IMR-90 (cell line): ENCODE measurements at places on chromosomes 1 and 21.

DNA sequence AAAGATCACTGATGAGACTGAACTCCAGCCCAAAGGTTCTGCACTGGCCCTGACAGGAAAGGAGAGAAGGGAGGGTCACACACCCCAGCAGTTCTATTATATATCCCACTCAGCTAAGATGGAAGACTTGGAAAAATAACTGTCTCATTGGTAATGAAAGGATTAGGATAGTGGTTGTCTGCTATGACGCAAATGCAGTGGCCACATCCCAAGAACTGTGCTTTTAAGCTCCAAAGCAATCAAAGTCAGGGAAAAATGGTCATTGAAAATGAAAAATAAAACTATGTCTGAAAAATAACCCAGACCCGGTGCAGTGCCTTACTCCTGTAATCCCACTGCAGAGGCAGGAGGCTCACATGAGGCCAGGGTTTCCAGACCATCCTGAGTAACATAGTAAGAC is 31.0 kb downstream of the PSMG1 start:
- no peak overlapping the region for H3K27ac ChIP-seq
- no peaks in the 10 kb centered on the region for H3K36me3 ChIP-seq
- H3K4me1 ChIP-seq = no peaks in the 10 kb centered on the region; the same call in 1 of the 2 replicates
- DNase-seq = no peak
- no peak overlapping the region for H3K4me3 ChIP-seq

GRCh38 chr21:35933466-35933865 is 126.9 kb downstream of the SETD4 start:
- H3K4me1 ChIP-seq = peaks cover 7% of the 10 kb centered on the region; the same call in 1 of the 2 replicates
- H3K27me3 ChIP-seq = no peaks in the 10 kb centered on the region
- DNase-seq = peak; percentile 86
- no peak overlapping the region for H3K4me3 ChIP-seq
- no peaks in the 10 kb centered on the region for H3K36me3 ChIP-seq

GRCh38 chr1:85200463-85201339 is at the start of gene SYDE2:
SYDE2 (minus strand) TSS chr1:85201016; CDS start chr1:85200996, 20 bp downstream.
- peak within 1 kb of the TSS; percentile 73 for H3K4me3 ChIP-seq
- peak within 1 kb of the TSS; percentile 88 for H3K27ac ChIP-seq
- peak; percentile 58 for DNase-seq
- H3K27me3 ChIP-seq = no peaks in the 10 kb centered on the region

- no peak overlapping the region for H3K27ac ChIP-seq
- H3K4me1 ChIP-seq = no peaks in the 10 kb centered on the region
- no peak for DNase-seq
- H3K4me3 ChIP-seq = no peak overlapping the region
- no peaks in the 10 kb centered on the region for H3K36me3 ChIP-seq
- no peaks in the 10 kb centered on the region for H3K27me3 ChIP-seq
These were observed 41.0 kb upstream of the ACTRT2 start for GRCh38 chr1:2980073-2980791.

DNA sequence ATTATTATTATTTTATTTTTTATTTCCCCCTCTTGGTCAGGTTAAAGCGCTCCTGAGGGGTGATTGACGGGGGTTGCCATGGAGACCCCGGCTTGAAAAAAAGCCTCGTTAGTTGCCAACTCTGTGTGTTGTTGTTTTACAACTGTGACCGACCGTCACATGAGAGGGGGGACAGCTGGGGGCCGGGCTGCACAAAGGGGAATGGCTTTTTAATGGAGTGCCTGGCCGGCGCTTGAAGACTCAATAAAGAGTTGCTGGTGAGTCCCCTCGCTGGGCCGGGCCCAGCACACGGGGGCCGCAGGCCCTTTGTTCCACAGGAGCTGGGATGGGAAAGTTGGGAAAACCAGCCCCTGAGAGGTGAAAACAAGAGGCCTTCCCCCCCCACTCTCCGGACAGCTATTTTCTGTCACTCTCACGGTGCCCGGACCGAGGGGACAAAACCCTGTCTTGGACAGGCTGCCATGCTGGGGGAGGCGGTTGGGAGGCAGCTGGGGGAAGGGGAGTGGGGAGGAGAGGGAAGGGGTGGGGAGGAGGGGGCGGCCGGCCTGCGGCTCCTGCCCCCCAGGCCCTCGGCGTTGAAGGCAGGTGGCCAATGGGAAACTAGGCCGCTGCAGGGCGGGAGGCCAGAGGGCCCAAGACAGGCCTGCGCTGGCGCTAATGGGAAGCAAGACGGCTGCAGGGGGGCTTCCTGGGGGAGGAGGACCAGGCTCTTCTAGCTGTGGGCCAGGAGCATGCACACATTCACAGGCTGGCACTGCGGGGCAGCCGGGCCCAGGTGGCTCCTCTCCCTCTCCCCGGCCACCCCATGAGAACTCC is 67.6 kb downstream of the CASZ1 start:
- DNase-seq = no peak
- no peak overlapping the region for H3K4me3 ChIP-seq
- no peaks in the 10 kb centered on the region for H3K36me3 ChIP-seq
- peaks cover 6% of the 10 kb centered on the region; the same call in 1 of the 2 replicates for H3K4me1 ChIP-seq
- no peak overlapping the region for H3K27ac ChIP-seq
- H3K27me3 ChIP-seq = peaks cover 29% of the 10 kb centered on the region

- no peak overlapping the region for H3K27ac ChIP-seq
- no peaks in the 10 kb centered on the region for H3K4me1 ChIP-seq
- DNase-seq = no peak
These were observed 147.7 kb downstream of the FAF1 start for GRCh38 chr1:50812346-50812745.

DNA sequence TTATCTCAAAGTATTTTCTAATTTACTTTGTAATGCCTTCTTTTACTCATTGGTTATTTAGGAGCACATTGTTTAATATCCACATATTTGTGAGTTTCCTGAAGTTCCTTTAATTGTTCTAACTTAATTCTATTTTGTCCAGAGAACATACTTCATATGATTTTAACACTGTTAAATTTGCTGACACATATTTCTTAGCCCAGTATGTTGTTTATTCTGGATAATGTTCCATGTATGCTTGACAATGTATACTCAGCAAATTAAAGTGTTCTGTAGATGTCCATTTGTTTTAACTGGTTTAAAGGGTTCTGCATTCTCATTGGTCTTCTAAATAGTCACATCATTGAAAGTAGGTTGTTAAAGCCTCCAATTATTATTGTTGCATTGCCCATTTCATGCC is 643.7 kb upstream of the NR5A2 start:
- H3K27ac ChIP-seq = no peak overlapping the region
- no peaks in the 10 kb centered on the region for H3K4me1 ChIP-seq
- no peak overlapping the region for H3K4me3 ChIP-seq
- no peaks in the 10 kb centered on the region for H3K27me3 ChIP-seq

- peaks cover 59% of the 10 kb centered on the region for H3K27me3 ChIP-seq
- DNase-seq = peak; percentile 60
These were observed 15.7 kb upstream of the RCAN1 start for GRCh38 chr21:34630536-34631143.

DNA sequence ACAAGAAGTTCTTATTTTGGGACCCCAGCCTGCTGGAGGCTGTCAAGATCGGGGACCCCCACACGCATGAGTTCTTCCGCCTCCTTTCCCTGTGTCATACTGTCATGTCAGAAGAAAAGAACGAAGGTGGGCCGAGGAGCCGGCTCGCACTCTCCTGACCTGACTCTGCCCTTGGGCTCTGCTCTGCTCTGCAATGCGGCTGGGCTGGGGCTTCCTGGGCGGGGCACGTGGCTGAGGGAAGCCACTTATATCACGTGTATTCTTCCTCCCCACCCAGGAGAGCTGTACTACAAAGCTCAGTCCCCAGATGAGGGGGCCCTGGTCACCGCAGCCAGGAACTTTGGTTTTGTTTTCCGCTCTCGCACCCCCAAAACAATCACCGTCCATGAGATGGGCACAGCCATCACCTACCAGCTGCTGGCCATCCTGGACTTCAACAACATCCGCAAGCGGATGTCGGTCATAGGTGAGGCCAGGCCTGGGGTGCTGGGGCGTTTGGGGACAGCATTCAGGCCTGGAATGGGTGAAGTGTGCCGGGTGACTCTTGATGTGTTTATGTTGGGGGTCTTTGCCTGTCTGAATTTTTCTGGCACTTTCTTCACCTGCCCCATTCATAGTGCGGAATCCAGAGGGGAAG is 17.6 kb downstream of the ATP8B2 start:
- H3K4me1 ChIP-seq = no peaks in the 10 kb centered on the region
- no peak for DNase-seq
- H3K36me3 ChIP-seq = peaks cover 81% of the 10 kb centered on the region
- no peak overlapping the region for H3K4me3 ChIP-seq
- H3K27ac ChIP-seq = no peak overlapping the region

DNA sequence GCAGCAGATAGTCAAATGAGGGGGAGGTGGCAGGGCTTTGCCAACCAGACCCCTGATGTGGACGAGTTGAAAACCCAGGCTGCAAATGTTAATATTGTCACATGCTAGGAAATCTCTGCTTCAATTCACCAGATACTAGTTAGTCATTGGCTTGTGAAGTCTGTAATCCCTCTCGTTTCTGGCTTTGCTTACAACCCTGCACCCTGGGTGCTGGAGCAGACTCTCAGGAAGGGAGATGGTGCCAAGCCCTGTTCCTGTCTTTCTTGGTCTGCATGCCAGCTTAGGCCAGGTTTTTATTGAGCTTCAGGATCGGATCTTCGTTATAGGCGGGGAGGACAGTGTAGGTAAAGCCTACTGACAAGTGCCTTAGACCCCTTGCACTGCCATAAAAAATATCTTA is 53.3 kb downstream of the MDM4 start:
- H3K36me3 ChIP-seq = no peaks in the 10 kb centered on the region
- no peaks in the 10 kb centered on the region for H3K4me1 ChIP-seq
- H3K27ac ChIP-seq = no peak overlapping the region

- H3K27ac ChIP-seq = no peak overlapping the region
- no peaks in the 10 kb centered on the region for H3K36me3 ChIP-seq
- H3K27me3 ChIP-seq = no peaks in the 10 kb centered on the region; the same call in 1 of the 2 replicates
These were observed 103.5 kb upstream of the CD55 start for GRCh38 chr1:207217778-207218511.

- no peaks in the 10 kb centered on the region for H3K4me1 ChIP-seq
- no peak overlapping the region for H3K27ac ChIP-seq
- DNase-seq = no peak
- H3K27me3 ChIP-seq = no peaks in the 10 kb centered on the region
- H3K4me3 ChIP-seq = no peak overlapping the region
These were observed 120.2 kb upstream of the NCAM2 start for GRCh38 chr21:20877976-20878375.

GRCh38 chr1:233664804-233665574 is 51.1 kb downstream of the KCNK1 start:
- no peak overlapping the region for H3K27ac ChIP-seq
- no peaks in the 10 kb centered on the region for H3K4me1 ChIP-seq
- DNase-seq = no peak
- H3K27me3 ChIP-seq = no peaks in the 10 kb centered on the region

DNA sequence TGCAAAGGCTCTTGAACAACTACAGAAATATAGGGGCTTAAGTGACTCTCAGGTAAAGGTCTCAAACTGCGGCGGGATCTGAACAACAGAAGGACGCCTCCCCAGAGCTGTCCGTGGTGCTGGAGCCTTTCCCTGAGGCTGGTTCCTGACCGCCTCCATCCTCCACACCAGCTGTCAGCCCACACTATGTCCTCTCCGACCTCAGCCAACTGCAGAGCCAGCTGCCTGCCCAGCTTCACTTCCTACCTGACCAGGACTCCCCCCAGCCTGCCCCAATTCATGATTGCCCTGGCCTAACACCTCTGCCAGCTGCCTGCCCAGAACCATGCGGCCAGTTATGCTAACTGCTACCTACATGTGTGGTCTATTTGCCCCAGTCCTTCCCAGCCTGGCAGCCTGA is 63.6 kb upstream of the ZC3H12A start:
- H3K27ac ChIP-seq = no peak overlapping the region
- no peaks in the 10 kb centered on the region for H3K27me3 ChIP-seq
- H3K4me3 ChIP-seq = no peak overlapping the region
- DNase-seq = peak; percentile 22

DNA sequence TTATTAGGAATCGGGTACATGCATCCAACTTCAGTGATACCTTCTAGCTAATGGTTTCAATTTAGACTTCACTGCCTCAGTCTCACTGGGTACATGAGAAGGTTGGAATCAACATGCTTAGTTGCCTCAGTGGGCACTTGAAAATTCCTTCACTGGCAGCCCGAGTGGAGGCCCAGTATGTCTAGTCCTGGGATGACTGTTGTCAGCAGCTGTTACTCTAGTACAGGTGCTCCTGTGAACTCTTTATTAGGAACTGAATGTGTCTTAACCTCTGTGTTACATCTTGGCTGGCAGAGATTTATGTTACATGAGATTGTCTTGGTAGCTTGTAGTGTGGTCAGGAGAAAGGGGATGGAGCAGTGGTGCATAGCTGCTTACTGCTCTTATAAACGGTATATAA is 13.4 kb downstream of the PLA2G2E start:
- peaks cover 33% of the 10 kb centered on the region for H3K36me3 ChIP-seq
- no peaks in the 10 kb centered on the region for H3K4me1 ChIP-seq
- no peak overlapping the region for H3K4me3 ChIP-seq
- DNase-seq = no peak

DNA sequence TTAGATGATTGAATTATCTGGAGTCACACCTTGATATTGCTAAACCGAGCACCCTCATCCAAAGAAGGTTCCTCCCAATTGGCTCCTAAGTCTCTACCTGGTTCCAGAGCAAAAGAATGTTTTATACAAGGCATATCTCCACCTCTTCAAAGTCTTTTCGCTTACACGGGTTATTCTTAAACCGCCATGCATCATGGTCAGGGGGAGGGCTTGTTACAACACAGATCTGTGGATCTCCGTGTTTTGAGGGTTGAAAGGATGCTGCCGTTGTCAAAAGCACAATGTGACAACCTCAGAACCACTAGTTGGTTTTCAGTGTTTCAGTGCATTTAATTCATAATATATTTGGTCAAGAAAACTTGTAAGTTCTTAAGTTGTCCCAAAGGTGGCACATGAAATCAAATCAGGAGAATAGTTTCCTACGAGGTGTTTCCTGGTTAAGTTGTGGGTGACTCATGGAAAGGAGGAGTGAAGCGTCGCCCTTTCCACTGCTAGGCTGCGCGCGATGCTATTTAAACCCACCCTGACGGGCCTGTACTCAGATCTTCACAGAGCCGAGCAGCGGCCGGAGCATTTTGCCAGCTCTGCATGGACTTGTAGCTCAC is 1531.6 kb upstream of the TPTE start:
- no peaks in the 10 kb centered on the region for H3K36me3 ChIP-seq
- no peaks in the 10 kb centered on the region for H3K4me1 ChIP-seq
- no peak for DNase-seq
- H3K27me3 ChIP-seq = no peaks in the 10 kb centered on the region
- no peak overlapping the region for H3K27ac ChIP-seq
- H3K4me3 ChIP-seq = no peak overlapping the region

- H3K4me3 ChIP-seq = no peak overlapping the region
- H3K36me3 ChIP-seq = no peaks in the 10 kb centered on the region
- H3K27ac ChIP-seq = no peak overlapping the region
These were observed 2.0 kb upstream of the COL9A2 start for GRCh38 chr1:40318970-40319621.

DNA sequence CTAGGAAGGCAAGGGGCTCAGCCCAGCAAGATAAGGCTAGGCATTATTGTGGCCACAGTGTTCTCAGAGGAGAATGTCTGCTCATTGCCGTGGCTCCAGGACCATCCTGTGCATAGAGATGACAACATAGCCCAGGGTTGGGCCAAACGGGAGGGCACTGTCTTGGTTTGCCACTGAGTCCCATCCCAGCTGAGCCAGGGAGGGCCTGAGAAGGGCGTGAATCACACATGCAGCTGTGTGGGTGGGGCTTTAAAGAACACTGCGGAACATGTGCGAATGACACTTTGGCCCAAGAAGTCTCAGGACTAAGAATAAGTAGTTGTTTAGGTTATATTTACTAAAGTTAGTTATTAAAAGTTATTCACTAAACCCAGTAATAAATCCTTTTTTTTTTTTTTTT is 18.5 kb downstream of the CHAF1B start:
- H3K27me3 ChIP-seq = no peaks in the 10 kb centered on the region
- peaks cover 7% of the 10 kb centered on the region for H3K36me3 ChIP-seq
- peaks cover 6% of the 10 kb centered on the region for H3K4me1 ChIP-seq
- DNase-seq = no peak
- H3K27ac ChIP-seq = no peak overlapping the region
- no peak overlapping the region for H3K4me3 ChIP-seq
